ENCODE measurements at places on chromosomes 7 and 10.

GRCh38 chr10:74822521-74823089, 3.8 kb upstream of the KAT6B start:
- no peak for DNase-seq

DNA sequence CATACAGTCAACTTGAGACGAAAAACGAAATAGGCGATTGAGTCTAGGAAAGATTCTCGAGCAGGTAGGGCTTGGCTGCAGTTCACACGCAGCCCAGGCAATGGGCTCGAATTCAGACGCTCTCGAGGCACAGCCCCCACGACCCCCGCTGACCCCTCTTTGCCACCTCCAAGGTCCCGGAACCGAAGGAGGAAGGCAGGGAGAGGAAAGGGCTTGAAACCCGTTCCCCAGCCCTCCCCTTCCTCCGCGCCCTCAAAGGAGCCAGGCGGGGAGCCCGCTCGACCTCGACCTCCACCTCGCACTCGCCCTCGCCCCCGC, 441 bp downstream of the CCDC186 start:
- no peak for DNase-seq

DNA sequence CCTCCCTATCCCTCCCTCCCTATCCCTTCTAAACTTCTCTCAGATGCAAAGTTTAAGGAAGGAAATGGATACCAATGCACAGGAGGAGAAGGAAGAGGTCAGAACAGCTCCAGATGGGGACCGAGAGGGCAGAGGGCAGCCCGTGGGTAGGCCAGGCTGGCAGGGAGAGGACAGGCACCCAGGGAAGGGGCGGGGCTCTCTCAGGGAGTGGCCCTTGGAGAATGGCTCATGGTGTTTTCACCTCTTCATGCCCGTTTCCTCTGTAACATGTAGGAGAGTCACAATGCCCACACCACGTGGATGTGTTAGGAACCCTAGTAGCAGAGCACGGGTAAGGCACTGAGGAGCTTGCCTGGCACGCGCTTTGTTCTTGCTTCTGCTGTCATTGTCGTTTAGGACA, 264.5 kb downstream of the CELF2 start:
- DNase-seq: no peak

DNA sequence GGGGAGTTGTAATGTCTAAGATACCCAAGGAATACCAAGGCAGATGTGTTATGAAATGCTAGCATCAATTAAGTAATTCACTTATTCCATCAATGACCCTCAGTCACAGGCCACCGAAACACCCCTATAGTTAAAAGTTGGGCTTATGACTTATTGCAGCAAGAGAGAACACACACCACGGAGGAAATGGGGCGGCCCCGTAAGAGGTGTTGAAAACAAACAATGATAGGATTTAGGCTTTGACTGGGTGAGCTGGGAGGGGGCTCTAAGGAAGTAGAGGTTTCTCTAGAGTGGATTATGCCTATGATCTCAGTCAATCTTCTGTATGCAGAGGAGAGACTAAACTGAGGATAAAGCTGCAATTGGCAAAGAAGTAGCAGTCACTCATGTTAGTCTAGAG, 45.4 kb upstream of the PRKCQ start:
- no peak for DNase-seq
